ENCODE measurements at places on chromosomes 4 and X.

GRCh38 chr4:55318175-55319129 is 27.6 kb upstream of the SRD5A3 start:
- no peak for DNase-seq

GRCh38 chr4:7309181-7309580 is 116.8 kb downstream of the SORCS2 start:
- no peak for DNase-seq

DNA sequence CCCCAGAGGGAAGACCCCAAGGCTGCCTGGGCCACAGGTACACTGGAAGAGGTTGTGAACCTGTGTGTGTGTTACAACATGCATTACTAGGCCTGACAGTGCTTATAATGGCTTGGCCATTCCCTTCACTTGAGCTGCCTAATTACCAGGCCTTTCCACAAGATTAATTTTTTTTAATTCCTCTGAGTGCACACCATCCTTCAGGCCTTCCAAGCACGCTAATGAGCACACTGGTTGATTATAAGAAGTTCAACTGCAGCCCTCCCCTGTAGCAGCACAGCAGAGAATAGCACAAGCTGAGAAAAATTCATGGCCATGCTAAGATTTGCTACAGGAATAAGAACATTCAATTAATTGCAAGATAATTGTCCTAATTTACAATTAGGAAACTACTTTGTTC is 2.2 kb upstream of the SUPT20HL2 start:
- no peak for DNase-seq

DNA sequence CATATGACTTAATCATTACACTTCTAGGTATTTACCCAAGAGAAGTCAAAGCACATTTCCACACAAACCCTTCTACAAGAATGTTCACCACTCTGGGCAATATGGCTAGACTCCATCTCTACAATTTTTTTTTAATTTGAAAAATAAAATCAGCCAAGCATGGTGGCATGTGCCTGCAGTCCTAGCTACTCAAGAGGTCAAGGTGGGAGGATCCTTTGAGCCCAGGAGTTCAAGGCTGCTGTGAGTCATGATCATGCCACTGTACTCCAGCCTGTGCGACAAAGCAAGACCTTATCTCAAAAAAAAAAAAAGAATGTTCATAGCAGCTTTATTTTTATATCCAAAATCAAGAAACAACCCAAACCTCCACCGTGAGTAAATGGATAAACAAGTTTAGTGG is 70.3 kb upstream of the MBNL3 start:
- no peak for DNase-seq

DNA sequence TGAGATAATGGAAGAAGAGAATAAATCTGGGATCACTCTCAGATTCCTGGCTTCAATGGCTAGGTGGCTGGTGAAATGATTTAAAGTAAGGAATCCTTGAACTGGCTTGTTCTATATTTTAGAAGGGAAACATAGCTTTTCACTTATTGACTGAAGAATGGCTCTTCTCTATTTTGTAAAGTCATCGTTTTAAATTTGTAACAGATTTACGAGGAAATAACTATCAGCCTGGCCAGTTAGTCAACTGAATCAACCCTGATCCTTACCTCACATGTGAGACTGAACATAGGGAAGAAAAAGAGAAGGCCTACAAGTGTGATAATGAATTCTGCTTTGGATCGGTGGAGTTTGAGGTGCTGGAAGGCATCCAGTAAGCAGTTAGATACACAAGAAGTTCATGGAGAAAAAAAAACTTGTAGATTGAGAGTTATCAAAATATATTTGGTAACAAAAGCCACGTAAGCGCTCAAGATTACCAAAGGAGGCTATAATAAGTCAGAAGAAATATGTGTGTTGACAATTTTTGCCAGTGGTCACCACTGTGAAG is 12.0 kb downstream of the AREG start:
- DNase-seq = no peak
